ENCODE measurements at places on chromosomes 4 and X.

GRCh38 chr4:110139111-110139510 lies 59.3 kb downstream of the ELOVL6 start:
- DNase-seq = no peak

GRCh38 chr4:3868211-3869173 lies 102.3 kb downstream of the ADRA2C start:
- DNase-seq = no peak

GRCh38 chrX:154515090-154515965 lies 704 bp downstream of the FAM3A start:
- DNase-seq = no peak

GRCh38 chrX:80578517-80579105 lies 158.4 kb downstream of the TENT5D start:
- DNase-seq = no peak

GRCh38 chr4:188658958-188659522 lies 519.8 kb downstream of the TRIML1 start:
- DNase-seq = no peak

DNA sequence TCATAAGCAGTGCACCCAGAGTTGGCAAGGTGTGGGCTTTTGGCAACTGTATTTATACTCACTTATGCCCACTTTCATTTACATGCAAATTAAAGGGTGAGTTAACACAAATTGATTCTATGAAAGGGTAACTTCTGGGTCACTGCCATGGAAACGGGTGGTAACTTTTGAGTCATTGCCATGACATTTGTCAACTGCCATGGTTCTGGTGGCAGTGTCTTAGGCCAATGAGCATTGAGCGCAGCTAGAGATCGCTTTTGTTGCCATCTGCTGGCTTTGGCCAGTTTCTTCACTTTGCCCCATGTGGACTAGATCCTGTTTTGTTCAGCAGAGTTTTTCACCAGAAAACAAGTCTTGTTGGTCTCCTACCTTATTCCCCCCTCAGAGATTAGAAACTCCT lies 170.8 kb upstream of the NUDT6 start:
- DNase-seq = no peak

DNA sequence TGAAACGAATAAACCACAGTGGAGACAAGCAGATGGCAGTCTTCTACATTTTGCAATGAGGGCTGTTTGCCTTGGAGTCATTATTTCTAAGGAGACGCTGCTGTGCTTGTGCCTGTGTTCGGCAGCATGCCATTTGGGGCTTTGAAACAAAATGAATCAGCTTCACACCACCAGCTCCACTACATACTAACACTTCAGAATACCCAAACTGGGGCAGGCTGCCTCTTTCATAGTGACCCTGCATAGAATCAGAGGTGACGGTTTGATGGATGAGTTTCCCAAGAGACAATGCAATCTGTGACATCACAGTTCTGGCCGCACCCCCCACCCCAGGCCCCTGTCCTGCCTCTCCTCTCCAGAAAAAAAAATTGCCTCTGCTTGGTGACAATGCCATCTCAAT lies 57.1 kb upstream of the MID1 start:
- no peak for DNase-seq

- DNase-seq = no peak
Measured at GRCh38 chr4:185395238-185395955, at the start of gene LRP2BP. Gene LRP2BP, minus strand, starts transcription at chr4:185395924. Its CDS starts 17,738 bp downstream, at chr4:185378186.

DNA sequence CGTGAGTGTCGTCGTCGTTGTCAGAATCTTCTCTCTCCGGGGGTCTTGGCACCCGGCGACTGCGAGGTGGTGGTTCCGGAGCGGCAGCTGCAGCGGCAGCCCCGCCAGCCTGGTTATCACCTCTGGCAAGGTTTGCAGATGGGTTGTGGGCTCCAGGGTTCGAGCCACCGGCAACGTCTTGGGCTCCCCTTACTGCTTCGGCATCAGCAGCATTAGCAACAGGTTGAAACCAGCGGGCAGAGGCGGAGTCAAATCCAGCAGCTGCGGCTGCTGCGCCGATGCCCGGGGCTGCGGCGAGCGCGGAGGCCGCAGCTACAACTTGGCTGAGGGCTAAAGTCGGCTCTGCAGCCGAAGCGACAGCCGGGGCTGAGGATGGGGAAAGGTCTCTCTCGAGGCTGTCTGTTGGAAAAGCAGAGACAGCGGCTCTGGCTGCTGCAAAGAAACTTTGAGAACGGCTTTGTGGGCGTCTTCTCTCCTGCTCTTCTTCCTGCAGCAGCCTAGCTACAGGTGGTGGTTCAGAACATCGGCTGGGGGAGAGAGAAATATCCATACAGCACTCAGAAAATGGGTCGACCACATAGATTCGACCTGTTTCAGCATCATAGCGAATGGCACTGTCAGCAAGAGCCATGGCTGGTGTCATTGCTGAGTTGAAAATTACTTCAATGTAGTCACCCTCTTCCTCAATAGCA lies 3.6 kb downstream of the IRS4 start:
- no peak for DNase-seq

- DNase-seq = no peak
Measured at GRCh38 chr4:178955614-178956013, 1513.4 kb upstream of the AGA start.

- no peak for DNase-seq
Measured at GRCh38 chr4:25096981-25097443, 63.2 kb downstream of the SEPSECS start.

- DNase-seq = no peak
Measured at GRCh38 chr4:8275548-8275910, 6.0 kb downstream of the HTRA3 start.

GRCh38 chr4:149785696-149786431 lies 29.8 kb downstream of the IQCM start:
- no peak for DNase-seq

- DNase-seq = no peak
Measured at GRCh38 chr4:61401771-61402170, 201.6 kb downstream of the ADGRL3 start.

GRCh38 chr4:151029537-151029936 lies 14.5 kb upstream of the LRBA start:
- no peak for DNase-seq

- DNase-seq = no peak
Measured at GRCh38 chr4:71765821-71766383, 18.0 kb downstream of the GC start.

DNA sequence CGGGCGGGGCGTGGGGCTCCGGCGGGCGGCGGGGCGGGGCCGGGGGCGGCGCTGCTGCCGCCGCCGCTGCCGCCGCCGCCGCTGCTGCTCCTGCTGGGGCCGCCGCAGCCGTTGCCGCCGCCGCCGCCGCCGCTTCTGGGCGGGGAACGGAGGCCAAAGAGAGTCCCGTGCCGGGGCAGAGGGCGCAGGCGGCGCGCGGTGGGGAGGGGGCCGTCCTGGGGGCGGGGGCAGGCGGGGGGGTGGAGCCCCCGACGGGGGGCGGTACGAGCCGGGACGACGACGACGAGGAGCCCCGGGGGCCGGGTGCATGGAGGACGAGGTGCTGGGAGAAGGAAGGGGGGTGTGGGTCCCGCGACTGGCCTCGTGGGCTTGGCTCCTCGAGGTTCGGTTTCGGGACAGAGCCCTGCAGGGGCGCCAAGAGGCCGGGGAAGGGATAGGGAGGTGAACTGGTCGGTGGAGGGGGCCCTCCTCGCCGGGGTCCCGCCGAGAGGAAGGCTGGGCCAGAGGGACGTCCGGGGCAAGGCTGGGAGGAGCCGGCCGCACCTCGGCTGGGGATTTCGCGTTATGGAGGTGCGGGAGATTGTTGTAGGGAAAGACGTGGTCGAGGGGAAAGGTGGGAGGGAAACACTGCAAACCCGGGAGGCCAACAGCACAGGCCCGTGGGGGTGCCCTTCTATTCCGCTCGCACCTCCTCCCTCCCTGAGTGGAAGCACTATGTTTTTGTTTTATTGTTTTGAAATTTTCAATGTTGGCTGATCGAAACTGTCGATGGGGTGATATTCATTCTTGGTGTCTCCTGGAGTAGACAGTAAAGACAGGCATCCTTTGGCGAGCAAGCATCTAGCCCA lies 1.9 kb downstream of the BCORL1 start:
- no peak for DNase-seq

DNA sequence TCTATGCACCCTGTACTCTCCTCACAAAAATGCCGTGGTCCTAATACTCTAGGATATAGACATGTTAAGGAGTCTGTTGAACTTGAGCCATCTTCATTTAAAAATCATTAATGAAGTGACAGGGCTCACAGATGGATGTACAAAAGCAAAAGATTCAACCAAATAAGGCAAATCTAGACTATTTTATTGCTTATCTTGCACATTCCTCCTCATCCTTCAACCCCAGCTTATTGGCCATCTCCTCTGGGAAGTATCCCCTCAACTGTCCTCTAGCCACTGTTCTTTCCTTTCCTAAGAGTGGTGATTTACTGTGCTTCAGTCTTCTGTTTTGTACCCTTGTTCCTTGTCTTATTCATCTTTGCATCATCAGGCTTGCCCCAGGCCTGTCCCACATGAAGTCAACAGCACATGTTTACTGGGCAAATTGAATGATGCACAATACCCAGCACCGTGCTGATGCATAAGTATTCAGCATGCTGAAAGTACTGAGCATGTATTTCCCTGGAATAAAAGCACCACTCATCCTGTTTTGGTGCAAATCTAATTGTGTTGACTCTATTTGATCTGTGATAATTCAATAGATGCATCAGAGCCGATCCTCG lies 287.3 kb upstream of the CLNK start:
- no peak for DNase-seq

GRCh38 chr4:101126059-101126458 lies 221.3 kb downstream of the PPP3CA start:
- no peak for DNase-seq

Data from AML-193 (cell line).